ENCODE measurements at places on chromosomes 4 and X.

DNA sequence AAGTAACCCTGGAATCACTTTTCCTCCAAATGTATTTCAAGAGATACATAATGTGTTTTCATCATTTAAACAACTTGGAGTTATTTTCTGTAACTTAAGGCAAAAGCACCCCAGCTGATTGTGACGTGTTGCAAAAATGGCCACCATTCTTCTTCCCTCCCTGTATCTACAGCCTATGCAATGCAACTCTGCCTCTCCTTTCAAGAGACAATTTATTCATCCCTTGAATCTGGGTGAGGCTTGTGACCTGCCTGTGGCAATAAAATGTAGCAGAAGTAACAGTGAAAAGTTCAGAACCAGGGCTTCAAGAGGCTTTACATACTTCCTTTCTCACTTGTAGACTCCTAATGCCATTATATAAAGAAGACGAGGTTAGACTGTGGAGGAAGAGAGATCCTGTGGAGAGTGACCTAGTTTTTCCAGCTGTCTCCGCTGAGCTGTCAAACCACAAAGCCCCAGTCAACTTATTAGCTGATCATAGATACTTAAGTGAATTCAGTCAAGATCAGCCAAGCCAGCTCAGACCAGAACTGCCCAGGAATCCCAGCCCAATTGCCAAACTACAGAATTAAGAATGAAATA is 81.0 kb upstream of the KLF3 start:
- DNase-seq = no peak

DNA sequence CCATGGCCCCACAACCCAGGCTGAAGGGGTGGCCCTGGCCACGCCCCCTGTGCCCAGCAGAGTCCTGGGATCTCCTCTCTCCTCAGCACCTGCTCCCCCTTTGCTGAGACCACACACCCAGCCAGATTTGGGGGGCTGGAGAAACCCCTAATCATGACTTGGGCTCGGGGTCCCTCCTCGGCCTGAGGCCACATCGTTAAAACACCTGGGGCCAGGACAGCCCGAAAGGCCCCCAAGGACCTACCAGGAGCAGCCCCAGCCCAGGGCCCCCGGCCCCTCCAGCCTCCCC is 116.7 kb downstream of the FAM53A start:
- no peak for DNase-seq

GRCh38 chr4:89161841-89162240 is 50.5 kb downstream of the TIGD2 start:
- no peak for DNase-seq

- DNase-seq = peak; percentile 90
These were observed 720 bp downstream of the RPL10 start for GRCh38 chrX:154398668-154399526.

- DNase-seq = no peak
These were observed 212.7 kb downstream of the SH3BGRL start for GRCh38 chrX:81414630-81415029.

- DNase-seq = no peak
These were observed 241.1 kb upstream of the KLF3 start for GRCh38 chr4:38422850-38423249.

GRCh38 chr4:80307774-80308465 is 27.6 kb upstream of the CFAP299 start:
- no peak for DNase-seq

DNA sequence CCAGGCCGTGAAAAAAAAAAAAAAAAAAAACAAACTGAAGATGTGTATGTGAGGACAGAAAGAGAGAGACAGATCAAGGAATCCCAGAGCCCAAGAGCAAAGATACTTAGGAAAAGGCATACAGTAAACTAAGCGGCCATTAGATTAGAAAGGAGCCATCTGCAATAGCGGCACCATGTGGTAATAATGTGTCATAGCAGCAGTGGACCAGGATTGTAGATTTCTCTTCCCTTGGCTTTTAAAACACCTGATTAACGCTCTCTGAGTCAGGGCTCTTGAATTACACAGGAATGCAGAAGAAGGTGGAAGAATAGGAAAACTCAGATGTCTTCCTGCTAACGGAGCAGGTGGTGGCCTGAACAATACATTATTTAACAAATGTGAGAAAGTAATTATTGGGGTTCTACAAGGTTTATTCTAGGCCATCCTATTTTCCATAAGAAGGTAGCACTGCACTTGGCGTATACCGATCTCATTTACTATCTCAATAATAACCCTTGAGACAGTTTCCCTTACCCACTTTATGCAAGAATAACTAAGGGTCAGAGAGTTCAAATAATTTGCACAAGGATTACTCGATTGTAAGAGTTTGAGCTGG is 182.7 kb downstream of the KCNIP4 start:
- peak; percentile 15 for DNase-seq

DNA sequence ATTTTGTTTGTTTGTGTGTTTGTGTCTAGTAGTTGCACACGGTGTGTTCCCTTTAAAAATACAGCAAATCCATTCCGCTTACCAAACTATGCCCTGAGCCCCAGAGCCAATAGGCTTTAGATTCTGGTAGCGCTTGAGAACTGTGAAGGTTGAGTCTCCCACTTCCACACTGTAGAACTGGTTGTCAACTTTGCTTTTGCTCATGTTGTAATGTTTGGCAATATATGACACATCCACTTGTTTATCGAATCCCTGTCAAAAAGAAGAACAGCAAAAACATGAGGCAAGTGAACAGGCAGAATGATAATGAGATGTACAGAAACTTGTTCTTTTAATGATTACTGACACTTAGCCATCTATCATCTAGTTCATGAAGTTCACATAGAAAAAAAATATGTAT is 200.6 kb downstream of the MAPK10 start:
- DNase-seq = no peak

GRCh38 chr4:40187386-40187906 is 9.4 kb upstream of the RHOH start:
- DNase-seq = no peak

- DNase-seq = no peak
These were observed 299.5 kb upstream of the KLF3 start for GRCh38 chr4:38364383-38364963.

DNA sequence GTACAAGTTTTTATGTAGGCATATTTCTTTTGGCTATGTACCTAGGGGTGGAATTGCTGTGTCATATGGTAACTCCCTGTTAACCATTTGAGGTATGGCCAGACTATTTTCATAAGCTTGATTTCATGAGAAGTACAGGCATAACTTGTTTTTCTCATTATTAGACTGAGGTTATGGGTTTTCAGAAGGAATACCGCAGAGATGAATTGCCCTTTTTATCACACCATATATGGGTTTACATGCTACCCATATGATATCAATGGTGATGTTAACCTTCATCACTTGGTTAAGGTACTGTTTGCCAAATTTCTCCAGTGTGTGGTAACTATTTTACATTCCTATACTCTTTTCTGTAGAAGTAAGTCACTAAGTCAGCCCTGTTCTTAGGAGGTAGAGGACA is 23.5 kb downstream of the RAB40A start:
- DNase-seq = no peak

- no peak for DNase-seq
These were observed 26.8 kb downstream of the SLC39A8 start for GRCh38 chr4:102318526-102318925.

DNA sequence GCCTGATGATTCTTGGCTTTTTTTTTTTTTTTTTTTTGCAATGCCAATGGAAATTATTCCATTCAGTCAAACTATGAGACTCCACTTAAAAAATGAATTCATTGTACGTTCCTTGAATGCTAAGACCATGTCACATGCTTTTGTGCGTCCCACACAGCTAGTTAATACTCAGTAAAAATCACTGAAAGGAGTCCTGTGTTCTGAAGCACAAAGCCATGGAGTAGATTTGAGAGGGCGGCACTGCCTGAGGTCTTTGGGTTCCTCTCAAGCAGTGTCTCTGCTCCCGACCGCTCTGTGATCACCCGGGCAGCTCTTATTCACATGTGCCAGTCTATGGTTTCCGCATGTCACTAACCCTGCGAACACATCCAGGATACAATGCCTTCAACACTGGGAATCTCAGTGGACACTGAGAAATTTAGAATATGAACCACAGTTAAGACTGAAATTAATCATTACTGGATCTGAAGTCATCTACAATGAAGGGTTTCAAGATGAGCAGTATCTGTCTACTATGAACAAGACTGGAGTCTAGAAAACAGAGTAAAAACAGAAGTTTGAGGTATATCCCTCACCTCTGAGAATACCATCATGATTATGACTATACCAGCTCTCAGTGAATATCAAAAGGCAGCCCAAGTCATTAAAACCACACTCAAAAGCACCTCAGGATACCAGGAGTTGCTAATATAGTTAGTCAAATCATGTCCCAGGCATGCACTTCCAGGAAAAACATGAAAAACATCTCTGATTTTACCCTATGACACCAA is 193.0 kb downstream of the MGST2 start:
- DNase-seq = no peak

All from hematopoietic multipotent progenitor cell treated with erythropoietin and hydrocortisone succinate and interleukin-3 and kit ligand, for 17 days (in vitro differentiated cells).